ENCODE measurements at places on chromosomes 13 and 19. TPM values are rescaled to one million over a fixed set of nuclear protein-coding genes. Genes with fewer than 3 reads are reported as not detected.

TINCR gene
- not detected for polyA plus RNA-seq

TMEM221 gene
- not detected for polyA plus RNA-seq

MTIF3 gene
- polyA plus RNA-seq, result 74.9 TPM

F2RL3 gene
- not detected for polyA plus RNA-seq

ZNF729 gene
- not detected for polyA plus RNA-seq

ZNF302 gene
- polyA plus RNA-seq, result 25.3 TPM

MCF2L gene
- polyA plus RNA-seq, result 4.7 TPM

KANK2 gene
- not detected for polyA plus RNA-seq

PHLDB3 gene
- 4.5 TPM for polyA plus RNA-seq

KLK3 gene
- not detected for polyA plus RNA-seq

ZNF845 gene
- 19.8 TPM for polyA plus RNA-seq

PDCD2L gene
- polyA plus RNA-seq, result 23.3 TPM

SERP2 gene
- not detected for polyA plus RNA-seq

GIPC3 gene
- polyA plus RNA-seq, result 1.3 TPM

PSG6 gene
- polyA plus RNA-seq, result not detected

UBL5 gene
- 613 TPM for polyA plus RNA-seq

PLPPR2 gene
- 1.0 TPM for polyA plus RNA-seq

EFNB2 gene
- polyA plus RNA-seq, result 0.08 TPM

KMT2B gene
- 3.2 TPM for polyA plus RNA-seq

MCEMP1 gene
- not detected for polyA plus RNA-seq

EXOC3L2 gene
- polyA plus RNA-seq, result not detected

MEX3D gene
- not detected for polyA plus RNA-seq

Data from naive thymus-derived CD4-positive, alpha-beta T cell (primary cell).